ENCODE measurements at places on chromosomes 4 and X.
A peak's percentile ranks its signal among the peaks of the same experiment; 100 is the strongest.

GRCh38 chr4:167102475-167102874, 131.8 kb downstream of the SPOCK3 start:
- DNase-seq: no peak

DNA sequence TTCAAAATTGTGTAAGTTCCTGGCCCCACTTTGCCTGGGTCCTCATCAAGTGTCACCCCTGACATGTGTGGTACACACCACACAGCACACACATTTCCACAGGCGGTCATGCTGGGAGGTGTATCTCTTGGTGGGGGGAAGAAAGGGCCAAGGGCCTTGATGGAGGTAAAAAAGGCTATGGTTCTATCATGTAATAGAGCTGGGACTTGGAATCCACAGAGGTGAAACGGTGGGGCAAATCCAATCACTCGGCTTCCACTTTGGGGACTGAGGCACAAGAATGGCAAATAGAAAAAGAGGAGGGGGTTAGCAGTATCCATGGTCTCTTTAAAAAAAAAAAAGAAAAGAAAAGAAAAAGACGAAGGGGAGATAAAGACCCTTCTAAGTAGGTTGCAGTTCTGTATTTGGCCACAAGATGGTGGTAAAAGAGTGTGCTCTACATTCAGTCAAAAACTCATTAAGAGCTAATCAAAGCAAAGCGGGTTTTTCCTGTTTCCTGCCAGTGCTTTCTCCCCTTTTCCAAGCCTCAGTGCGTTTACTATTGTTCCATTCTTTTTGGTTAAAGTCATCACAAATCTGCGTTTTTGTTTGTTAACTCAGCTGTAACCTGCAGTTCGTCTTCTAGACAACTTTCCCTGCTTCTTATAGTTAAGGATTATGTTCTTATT, 37.0 kb upstream of the ATP6AP2 start:
- DNase-seq: peak; percentile 45

DNA sequence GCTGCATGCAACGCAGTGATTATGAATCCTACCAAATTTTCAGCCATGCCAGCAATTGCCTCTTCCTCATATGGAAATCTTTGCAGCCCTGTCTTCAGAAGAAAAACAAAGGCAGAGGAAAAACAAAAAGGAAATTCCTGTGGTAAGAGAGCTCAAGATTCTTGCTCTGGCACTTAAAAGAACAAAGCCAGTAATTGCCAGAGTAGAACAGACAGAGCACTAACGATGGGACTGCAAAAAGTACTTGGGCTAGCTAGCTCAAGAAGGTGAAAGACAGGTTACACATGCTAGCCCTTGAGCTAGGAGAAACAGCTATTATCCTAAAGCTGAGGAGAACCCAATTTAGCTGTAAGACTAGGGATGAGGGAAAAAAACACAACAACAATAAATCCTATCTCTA, 582.3 kb downstream of the KCNIP4 start:
- no peak for DNase-seq

GRCh38 chrX:79592259-79592658, 225.1 kb upstream of the ITM2A start:
- no peak for DNase-seq

DNA sequence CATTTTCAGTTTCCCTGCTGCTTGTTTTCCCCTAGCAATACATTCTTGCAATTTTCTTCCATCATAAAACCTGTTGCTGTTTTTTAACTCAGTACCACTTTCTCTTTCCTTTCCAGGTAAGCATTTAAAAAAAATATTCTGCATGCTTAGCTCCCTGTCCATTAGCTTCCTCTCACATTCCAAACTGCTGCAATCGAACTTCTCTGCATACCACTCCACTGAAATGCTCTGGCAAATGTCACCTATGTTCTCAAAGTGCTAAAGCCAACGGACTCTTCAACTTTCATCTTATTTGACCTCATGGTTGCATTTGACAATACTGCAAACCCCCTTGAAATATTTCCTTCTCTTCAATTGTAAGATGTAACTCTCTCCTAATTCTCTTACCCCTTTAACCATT, 192.7 kb downstream of the ANAPC10 start:
- no peak for DNase-seq

- peak; percentile 33 for DNase-seq
Observed at GRCh38 chrX:130173190-130173895, 1.6 kb downstream of the RAB33A start.

- no peak for DNase-seq
Observed at GRCh38 chr4:182425302-182425701, 182.1 kb downstream of the TENM3 start.

DNA sequence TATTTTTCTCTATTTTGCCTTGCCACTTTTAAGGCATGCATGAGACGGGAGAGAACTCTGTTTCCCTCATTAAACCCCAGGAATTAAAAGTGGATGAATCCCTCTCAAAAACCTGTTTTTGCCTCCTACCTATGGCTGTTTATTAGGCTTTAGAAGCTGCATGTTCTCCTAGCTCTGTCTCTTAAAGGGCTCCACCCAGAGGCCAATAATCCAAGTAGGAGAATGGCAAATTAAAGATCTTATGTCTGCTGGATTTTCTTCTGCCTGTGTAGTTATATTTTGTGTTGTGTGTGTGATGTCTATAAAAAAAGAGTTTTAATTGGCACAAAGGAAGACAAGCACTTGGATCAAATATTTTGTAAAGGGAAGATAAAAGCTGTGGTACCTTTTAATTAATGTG, 32.4 kb downstream of the MAGEC1 start:
- no peak for DNase-seq

DNA sequence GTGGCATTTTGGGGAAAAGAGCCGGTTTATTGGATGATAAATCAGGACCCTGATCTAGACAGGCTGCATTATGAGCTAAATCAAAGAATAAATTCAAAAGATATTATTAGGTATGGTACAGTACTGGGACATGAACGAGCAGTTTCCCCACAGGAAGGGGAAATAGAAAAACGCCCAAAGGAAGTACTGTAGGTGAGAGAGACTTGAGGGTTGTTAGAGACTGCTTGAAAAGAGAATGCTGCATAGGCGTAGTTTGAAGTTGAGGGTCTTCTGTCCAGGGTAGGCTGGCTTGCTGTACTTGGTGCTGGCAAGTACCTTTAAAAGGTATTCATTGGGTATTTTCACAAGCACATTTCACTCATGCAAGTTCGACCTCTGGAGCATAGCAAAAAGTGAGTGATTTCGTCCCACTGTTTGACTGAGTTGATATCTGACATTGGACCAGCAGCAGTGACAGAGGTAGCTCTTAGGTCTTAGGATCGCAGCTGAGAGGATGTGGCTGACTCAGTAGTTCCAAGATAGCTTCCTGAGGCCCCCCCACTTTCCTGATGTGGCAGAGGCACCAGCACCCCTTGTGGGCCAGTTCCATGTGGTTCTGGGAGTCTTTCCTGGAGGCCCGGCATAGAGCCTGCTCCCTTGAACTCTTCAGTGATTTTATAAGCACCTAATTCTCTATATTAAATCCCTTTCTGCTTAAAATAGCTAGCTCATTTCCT, 64.3 kb downstream of the TMEM131L start:
- no peak for DNase-seq

DNA sequence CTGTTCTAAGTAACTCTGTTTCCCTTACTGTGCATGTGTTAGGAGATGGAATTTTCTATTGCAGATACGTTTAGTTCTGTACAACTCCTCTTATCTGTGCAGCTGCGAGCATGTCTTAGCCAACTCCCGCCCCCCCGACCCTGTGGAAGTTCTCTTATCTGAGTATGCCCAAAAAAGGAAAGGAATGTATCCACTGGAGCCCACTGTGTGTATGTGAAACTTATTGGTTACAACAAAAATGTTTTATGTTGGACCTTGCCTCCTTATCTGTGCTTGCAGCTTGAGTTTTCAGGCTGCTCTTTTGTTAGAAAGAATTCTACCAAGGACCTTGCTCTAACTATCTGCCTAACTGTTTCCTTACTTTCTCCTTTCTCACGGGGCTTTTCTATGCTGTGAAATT, 24.2 kb upstream of the DCAF8L2 start:
- no peak for DNase-seq

DNA sequence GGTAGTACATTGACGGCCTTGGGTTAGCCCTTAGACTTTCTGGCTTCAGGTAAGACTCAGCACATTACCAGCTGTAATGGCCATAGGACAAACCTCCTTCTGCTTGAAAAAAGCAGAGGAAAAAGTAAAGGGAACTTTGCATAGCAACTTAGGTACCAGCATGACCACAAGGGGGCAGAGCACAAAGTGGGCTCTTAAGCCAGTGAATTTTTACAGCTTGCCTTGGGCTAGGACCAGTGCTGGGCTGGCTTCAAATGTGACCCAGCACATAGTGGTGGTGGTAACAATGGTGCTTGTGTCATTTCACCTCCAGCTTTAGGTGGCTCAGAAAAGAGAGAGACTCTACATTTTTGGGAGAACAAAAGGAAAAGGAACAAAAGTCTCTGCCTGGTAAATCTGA, 66.1 kb downstream of the KLHL4 start:
- no peak for DNase-seq

GRCh38 chr4:165627548-165627947, 245.5 kb upstream of the TLL1 start:
- DNase-seq: no peak

DNA sequence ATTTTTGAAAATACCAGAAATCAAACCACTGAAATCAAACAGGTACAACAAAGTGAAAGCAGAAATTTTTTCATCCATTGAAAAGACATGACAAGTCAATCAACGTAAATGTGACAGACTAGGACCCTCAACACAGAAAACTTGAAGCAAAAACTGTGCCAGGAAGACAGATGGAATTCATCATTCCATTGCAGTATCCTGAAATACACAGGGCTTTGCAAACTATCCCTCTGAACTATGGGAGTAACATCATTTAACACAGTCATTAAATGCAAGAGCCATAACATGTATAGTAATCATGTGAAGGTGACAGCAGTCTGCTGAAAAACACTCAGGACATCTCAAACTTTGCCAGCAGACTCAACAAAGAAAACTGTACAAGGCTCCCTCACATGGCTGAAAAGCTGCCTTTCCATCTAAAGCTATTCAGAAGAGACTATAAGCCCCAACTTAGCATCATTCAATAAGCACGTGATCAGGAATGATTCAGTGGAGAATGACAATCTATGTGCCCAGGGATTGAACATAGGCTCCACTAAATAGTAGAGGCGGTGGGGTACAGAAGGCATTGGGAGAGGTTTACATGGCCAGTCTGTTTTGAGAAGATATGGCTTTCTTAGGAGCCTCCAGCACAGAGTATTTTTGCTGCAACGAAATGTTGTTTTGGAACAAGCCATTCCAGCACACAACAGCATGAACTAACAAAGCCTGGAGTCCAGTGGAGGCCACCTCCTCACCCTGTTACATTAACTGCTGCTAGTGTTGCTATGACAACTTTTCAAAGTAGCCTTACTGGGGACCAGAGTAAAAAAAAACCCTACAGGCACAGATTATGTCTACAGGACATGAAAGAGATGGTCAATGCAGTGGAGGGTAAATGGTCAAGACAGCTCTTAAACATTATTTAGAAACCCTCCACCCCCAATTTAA, 274.5 kb upstream of the NOCT start:
- no peak for DNase-seq

GRCh38 chr4:95548738-95549245, at the start of gene UNC5C:
TSS of gene UNC5C (minus strand) at chr4:95548973.
- DNase-seq: no peak

- DNase-seq: no peak
Observed at GRCh38 chr4:38842994-38843393, 13.6 kb downstream of the TLR6 start.

GRCh38 chrX:132001127-132001526, 22.0 kb upstream of the STK26 start:
- no peak for DNase-seq

GRCh38 chrX:136626891-136627290, 21.1 kb upstream of the CD40LG start:
- no peak for DNase-seq

GRCh38 chr4:94525993-94526728, 74.4 kb downstream of the PDLIM5 start:
- no peak for DNase-seq

- no peak for DNase-seq
Observed at GRCh38 chrX:106331606-106332005, 163.5 kb downstream of the PWWP3B start.

DNA sequence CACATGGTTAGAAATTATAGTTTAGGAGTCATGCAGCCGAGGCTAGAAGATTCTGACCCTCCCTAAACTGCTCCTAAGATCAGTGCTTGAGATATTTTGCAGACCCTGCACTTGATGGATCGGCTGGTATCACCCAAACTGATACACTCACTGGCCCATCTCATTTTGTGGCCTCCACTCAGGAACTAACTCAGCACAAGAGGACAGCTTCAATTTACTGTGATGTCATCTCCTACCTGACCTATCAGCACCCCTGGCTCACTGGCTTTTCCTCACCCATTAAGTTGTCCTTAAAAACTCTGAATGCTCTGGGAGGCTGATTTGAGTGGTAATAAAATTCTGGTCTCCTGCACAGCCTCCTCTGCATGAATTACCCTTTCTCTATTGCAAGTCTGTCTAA, 450.9 kb downstream of the PCDH10 start:
- DNase-seq: no peak

DNA sequence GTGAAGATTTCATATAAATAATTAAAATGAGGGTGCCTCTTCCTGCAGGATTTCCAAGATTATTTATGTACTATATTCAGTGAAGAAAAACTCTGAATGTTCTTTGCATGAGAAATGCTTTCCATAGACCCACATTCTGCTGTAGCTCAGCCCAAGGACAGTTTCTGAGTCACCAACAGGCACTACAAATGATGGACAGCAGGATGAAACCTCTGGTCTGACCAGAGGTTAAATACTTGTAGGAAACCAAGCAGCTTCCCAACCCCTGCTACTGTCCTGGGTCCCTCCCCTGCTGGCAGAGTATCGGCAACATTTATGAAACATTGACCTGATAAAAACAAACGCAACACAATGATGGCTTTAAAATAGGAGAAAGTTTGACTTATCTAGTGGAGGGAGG, 73.1 kb downstream of the CXXC4 start:
- no peak for DNase-seq

DNA sequence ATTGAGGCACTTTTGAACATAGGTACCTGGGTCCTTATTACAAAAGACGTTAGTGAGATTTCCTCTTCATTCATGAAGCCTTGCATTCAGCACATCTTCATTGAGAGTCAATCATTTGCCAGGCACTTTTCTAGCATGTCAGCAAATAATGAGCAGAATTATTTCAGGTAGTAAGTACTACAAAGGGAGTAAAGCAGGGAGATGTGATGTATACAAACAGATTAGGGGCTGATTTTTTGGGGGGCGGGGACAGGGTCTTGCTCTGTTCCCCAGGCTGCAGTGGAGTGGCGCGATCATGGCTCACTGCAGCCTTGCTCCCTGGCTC, 638 bp upstream of the CCKAR start:
- DNase-seq: no peak

- peak; percentile 43 for DNase-seq
Observed at GRCh38 chr4:67700116-67700737, 728 bp downstream of the UBA6 start.

- no peak for DNase-seq
Observed at GRCh38 chrX:137263374-137263773, 229.6 kb upstream of the GPR101 start.

- DNase-seq: no peak
Observed at GRCh38 chr4:165874791-165875371, 1.8 kb downstream of the TLL1 start.

GRCh38 chrX:1453951-1454785, 1.5 kb upstream of the ASMTL start:
- DNase-seq: peak; percentile 89

GRCh38 chrX:475926-476723, 89.4 kb upstream of the PPP2R3B start:
- no peak for DNase-seq

- DNase-seq: no peak
Observed at GRCh38 chrX:118534716-118535493, 39.3 kb downstream of the DOCK11 start.

- DNase-seq: no peak
Observed at GRCh38 chrX:25858273-25858880, 279.8 kb upstream of the MAGEB18 start.

- no peak for DNase-seq
Observed at GRCh38 chrX:14941301-14941700, 68.1 kb downstream of the MOSPD2 start.

All from CD4-positive, alpha-beta T cell treated with Interleukin-4 for 1 hour (primary cell).